ENCODE measurements at places on chromosomes 2 and 18.

DNA sequence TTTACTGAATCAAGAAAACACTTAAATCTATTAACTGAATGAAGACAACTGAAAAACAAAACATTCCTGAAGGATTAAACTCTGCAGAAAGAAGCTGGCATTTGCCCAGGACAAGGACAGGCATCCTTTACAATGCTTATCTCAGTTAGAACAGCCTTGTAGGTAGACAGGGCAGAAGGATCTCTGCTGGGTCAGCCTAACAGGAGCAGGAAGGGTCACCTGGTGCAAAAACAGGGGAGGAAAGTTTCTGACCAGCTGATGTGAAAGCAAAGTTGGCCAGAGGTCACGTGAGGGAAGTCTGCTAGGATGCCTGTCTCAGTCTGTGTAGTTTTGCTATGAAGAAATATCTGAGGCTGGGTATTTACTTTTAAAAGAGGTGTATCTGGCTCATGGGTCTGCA lies 348.6 kb downstream of the ANAPC1 start:
- no peak for DNase-seq

- no peak for DNase-seq
Observed at GRCh38 chr18:43484710-43485109, 207.4 kb upstream of the SYT4 start.

DNA sequence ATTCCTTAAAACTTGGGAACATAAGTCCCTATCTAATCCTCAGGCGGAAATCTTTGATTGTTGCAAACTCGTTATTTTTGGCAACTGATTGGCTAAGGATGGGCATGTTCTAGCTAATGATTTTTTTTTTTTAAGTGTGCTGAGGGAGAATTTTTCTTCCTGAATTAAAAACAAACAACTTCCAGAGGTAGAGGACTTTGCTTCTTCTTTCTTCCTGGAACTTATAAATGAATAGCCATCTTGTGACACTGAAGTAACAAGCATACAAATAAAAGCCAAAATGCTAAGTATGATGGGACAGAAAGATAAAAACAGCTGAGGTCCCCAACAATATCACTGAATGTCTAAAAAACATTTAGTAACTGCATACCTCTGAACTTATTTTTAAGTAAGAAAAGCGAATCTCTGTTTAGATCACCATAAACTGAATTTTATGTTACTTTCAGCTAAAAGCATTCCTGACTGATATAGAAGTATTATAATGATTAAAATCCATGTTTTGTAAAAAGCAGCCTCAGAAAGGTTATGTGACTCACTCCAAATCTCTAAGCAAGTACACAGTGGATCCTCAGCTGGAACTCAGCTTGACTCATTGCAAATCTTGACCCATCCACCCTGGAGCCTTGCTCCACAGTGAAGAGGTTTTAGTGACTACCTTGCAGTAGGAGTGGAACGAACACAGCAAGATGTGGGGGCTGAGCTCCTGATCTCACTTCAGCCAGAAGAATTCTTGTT lies 344.4 kb downstream of the CLIP4 start:
- no peak for DNase-seq

GRCh38 chr2:152609699-152610098 lies 107.6 kb downstream of the PRPF40A start:
- no peak for DNase-seq

DNA sequence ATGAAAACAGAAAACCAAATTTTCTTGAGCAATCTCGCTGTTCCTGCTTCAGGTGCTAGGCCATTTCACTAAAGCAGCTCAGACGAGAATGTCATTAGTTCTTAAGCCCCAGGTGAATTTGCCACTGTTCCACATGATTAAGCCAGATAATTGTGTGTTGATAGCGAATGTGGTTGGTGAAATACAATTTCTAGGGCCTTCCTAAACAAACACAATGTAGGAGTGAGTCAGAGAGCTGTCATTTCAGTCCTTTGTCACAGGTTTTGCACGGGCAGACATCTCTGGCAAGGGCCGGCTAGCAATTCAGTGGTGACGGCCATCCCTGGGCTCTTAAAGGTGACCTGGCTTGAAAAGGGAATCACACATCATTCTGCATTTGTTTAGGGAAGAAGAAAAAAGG lies 170.7 kb downstream of the TMEM182 start:
- no peak for DNase-seq

- DNase-seq: no peak
Observed at GRCh38 chr2:172381275-172382027, 45.9 kb upstream of the ITGA6 start.

Measured in posterior cingulate gyrus (tissue), 11 donors.